ENCODE measurements at places on chromosomes 3 and 15. TPM values are rescaled to one million over a fixed set of nuclear protein-coding genes. Genes with fewer than 3 reads are reported as not detected.

GRCh38 chr3:127442506-127442905 lies 148.0 kb downstream of the TPRA1 start:
- peak; percentile 37 for DNase-seq

DNA sequence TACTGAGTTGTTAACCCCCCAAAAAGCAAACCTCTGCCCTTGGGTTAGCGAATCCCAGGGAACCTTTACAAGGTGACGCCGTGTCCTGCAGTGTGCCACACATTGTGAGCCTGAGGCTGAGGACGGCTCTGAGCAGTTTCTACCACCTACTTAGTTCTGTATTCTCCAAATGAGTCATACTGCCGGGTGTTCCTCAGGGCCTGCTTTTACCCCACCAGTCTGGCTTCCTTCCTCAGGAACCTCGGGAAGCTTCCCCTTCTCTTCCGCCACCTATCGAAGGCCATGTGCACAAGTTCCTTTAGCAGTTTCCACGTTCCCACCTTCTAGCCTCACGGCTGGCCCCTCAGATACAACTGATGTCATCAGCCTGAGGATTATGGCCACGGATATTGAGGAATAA lies 384.0 kb upstream of the TPM1 start:
- DNase-seq = no peak

DNA sequence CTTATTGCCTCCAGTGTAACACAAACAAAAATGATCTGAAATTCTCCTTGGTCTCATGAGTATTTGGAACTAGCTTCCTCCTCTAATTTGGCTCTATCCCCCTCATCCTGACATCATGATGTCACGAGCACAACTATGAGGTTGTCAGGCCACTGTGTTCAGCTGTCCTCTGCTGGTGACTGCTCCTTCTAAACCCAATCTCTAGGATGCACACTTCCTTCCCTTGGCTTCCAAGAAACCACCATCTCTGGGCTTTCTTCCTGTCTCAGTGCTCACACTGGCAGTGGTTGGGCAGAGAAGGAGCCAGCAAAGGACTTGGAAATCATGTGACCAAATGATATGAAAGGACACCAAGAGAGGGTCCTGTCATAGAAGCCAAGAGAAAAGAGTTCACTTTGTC lies 30.7 kb upstream of the EIF1B start:
- DNase-seq = no peak

DNA sequence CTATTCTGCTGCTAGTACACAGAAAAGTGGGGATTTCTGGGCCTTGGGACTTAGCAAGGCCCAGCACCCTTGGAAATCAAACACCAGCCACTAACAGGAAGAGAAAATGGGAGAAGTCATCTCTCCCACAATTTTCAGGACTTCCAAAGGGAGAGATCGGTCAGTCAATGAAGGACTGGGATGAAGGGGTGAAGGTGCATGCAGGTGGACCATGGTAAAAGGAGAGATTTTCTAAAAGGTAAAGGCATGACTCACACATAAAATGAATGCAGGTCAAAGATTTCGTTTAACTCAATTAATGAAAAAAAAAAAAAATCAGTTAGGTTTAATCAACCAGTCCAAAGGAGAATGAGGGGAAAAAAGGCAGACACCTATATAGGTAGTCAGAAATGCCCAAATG lies 176.4 kb upstream of the PROK2 start:
- no peak for DNase-seq

DNA sequence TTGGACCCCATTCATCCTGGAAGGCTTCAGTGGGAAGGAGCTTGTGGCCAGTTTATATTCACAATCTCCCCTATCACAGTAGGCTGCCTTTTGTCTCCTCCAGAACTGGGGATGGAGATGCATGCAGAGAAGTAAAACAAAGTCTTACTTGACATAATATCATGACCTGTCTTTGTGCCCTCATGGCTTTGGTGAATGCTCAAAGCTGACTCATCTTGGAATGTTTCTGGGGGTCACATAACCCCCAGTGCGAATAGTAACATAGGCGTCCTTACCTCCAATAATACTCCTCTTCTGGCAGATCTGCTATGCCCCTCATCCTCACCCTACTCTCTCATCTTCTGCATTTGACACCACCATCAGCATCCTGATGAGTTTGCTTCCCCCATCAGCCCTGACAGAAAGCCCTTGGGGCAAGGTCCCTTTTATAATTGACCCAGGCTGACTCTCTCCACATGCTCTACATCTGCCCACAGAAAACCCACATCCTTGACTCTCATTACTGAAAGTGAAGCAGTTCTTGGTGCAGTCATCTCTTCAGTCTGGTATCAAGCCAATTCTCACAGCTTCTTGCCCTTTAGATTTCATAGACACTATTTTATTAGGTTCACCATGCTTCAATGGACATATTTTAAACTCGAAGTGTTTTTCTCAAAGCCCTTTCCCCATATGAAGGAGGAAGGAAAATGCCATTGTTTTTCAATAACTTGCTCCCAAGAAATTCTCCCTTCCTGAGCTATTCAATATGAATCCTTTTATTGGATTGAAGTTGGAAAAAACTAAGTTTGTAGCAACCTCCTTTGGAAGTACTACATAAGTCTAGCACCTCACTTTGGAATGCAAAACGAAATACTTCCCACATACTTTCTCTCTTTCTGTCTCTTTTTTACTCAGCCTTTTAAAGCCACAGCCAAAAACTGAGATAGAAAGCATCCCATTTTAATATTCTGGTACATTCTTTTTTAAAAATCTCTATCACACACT lies 36.6 kb downstream of the OSTN start:
- no peak for DNase-seq

DNA sequence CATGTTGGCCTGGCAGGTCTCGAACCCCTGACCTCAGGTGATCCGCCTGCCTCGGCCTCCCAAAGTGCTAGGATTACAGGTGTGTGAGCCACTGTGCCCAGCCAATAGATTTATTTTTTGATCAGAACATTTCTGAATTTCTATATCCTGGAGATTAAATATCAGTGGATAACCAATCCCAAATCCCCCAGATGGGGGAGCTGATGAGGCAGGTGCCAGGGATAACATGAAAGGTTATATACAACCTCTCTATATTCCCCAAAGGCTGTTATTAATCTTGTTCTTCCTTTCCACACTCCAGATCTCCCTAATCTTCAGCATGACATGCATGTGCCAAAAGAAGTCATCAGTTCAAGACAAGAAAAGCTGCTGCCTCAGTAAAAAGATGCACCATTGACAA lies 112.3 kb downstream of the WDR76 start:
- no peak for DNase-seq

DNA sequence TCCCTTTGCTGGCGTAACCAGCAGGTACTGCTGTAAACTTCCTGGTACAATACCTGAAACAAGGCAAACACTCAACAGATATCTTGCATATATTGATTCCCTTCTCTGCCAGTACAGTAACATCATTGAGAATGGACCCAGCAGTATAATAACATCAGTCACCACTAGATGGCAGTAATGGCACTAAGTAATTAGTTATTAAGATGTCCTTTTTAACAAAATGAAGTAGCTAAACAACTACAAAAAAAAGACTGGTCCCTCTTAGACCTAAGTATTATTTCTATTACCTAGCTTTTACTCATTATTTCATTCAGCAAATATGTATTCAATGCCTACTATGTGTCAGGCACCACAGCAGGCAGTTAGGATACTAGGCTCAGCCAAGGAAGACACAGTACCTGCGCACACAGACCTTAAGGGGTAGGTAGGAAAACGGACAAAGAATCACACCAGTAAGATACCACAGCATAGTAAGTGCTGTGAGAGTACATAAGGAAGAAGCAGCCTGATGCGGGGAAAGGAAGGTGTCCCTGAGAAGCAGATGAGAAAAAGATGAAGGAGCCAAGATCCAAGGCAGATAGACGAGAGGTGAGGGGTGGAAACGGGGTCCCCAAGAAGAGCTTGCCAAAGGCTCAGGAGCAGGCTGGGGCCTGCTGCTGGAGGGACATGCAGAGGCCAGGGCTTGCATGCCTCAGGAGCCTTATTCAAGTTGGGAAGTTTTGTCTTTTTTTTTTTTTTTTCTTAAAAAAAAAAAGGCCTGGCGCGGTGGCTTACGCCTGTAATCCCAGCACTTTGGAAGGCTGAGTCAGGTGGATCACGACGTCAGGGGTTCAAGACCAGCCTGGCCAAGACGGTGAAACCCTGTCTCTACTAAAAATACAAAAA lies 102.7 kb upstream of the CHD2 start:
- no peak for DNase-seq

GRCh38 chr3:123394391-123395020 lies 54.4 kb downstream of the ADCY5 start:
- no peak for DNase-seq

DNA sequence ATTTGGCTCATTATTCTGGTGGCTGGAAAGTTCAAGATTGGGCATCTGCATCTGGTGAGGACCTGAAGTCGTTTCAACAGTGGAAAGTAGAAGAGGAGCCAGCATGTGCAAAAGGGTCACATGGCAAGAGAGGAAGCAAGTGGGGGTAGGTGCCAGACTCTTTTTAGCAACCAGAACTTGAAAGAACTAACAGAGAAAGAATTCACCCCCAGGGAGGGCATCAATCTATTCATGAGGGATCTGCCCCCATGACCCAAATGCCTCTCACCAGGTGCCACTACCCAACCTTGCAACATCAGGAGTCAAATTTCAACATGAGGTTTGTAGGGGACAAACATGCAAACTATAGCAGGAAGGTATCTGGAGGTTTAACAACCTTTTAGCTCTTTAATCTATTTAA lies 10.3 kb upstream of the RYK start:
- DNase-seq = no peak

- DNase-seq = no peak
These were observed 41.5 kb downstream of the TOPBP1 start for GRCh38 chr3:133620066-133620784.

GRCh38 chr3:9244495-9245183 lies 4.8 kb downstream of the SRGAP3 start:
- no peak for DNase-seq

The CFAP44 gene
- total RNA-seq = 5.7 TPM

The TLR9 gene
- total RNA-seq = not detected

Data from sigmoid colon (tissue), 7 donors.